ENCODE measurements at places on chromosomes 1 and 21. TPM values are rescaled to one million over a fixed set of nuclear protein-coding genes. Genes with fewer than 3 reads are reported as not detected.

CRYBG2 gene
- total RNA-seq, result 0.37 TPM

LRRC52 gene
- total RNA-seq, result not detected

BTF3L4 gene
- total RNA-seq, result 40.7 TPM

RIMS3 gene
- total RNA-seq, result 5.5 TPM

BRDT gene
- 0.15 TPM for total RNA-seq

GJA4 gene
- total RNA-seq, result 28.9 TPM

SPOCD1 gene
- 15.7 TPM for total RNA-seq

UBL4B gene
- not detected for total RNA-seq

ELK4 gene
- 46.7 TPM for total RNA-seq

Measured in lung (tissue), 17 donors.